ENCODE measurements at places on chromosomes 2 and 18.

- no peak for DNase-seq
These were observed 271.3 kb downstream of the LRATD1 start for GRCh38 chr2:14903709-14904374.

GRCh38 chr2:222941510-222942032 is 80.7 kb downstream of the ACSL3 start:
- DNase-seq: peak; percentile 73

- DNase-seq: no peak
These were observed 9.8 kb downstream of the GATA6 start for GRCh38 chr18:22179174-22179573.

GRCh38 chr2:119254601-119255080 is 31.0 kb downstream of the STEAP3 start:
- no peak for DNase-seq

Data from IMR-90 (cell line).